Body of pancreas (tissue), 4 donors: ENCODE measurements at places on chromosomes 12 and 14.
A peak's percentile ranks its signal among the peaks of the same experiment; 100 is the strongest.

- no peaks in the 10 kb centered on the region for H3K27me3 ChIP-seq
- no peaks in the 10 kb centered on the region for H3K36me3 ChIP-seq
- H3K4me3 ChIP-seq, result no peak overlapping the region
- no peak overlapping the region for H3K27ac ChIP-seq
Measured at GRCh38 chr14:31505411-31505810, 17.6 kb upstream of the GPR33 start.

DNA sequence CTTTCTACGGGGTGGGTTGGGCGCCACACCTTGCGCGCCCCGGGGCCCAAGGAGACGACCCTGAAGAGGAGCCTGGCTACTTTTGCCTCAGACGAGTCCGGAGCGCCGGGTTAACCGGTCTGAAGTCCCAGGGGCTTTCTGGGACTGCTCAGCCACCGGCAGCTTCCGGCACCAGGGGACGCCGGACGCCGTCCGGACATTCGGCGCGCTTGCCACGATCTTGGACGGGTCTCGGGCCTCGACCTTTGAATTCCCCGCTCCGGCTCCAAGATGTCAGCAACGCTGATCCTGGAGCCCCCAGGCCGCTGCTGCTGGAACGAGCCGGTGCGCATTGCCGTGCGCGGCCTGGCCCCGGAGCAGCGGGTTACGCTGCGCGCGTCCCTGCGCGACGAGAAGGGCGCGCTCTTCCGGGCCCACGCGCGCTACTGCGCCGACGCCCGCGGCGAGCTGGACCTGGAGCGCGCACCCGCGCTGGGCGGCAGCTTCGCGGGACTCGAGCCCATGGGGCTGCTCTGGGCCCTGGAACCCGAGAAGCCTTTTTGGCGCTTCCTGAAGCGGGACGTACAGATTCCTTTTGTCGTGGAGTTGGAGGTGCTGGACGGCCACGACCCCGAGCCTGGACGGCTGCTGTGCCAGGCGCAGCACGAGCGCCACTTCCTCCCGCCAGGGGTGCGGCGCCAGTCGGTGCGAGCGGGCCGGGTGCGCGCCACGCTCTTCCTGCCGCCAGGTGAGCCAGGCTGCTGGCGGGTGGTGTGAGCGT, at the start of gene ACOT4:
Gene ACOT4 (plus strand): TSS at position 184 of the 760 bp plus-strand sequence. CDS start 87 bp downstream, at position 271.
- no peaks in the 10 kb centered on the region for H3K36me3 ChIP-seq
- H3K4me3 ChIP-seq, result peak within 1 kb of the TSS; percentile 44
- peaks cover 7% of the 10 kb centered on the region for H3K4me1 ChIP-seq
- H3K27me3 ChIP-seq, result no peaks in the 10 kb centered on the region
- DNase-seq, result peak; percentile 64
- H3K27ac ChIP-seq, result peak within 1 kb of the TSS; percentile 71

DNA sequence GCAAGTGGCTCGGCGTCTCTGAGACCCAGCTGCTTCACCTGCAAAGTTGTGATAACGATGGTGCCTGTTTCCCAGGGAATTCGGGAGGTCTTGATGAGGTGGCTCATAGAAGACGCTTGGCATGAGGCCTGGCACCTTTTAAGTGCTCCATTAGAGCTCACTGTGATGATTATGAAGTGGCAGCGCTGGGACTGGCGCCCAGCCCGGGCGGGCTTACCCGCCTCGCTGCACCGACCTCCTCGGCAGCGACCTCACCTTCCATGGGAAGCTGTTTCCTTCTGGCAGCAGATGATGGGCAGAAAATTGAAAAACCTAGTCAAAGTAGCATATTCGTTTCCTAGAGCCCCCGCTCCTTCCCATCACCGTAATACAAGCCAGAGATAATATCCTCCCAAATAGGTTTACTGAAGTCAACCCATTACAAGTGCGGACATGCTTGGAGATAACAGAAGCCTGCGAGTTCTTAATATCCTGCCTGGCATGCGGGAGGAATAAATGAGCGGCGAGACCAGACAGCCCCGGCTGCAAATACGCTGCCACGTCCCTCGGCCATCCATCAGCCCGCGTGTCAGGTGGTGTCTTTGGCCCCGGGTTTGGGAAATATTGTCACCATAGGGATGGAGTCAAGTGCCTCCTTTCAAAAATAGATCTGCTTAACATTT, 35.2 kb upstream of the DLK1 start:
- H3K4me3 ChIP-seq, result no peak overlapping the region
- peak; percentile 45 for DNase-seq

DNA sequence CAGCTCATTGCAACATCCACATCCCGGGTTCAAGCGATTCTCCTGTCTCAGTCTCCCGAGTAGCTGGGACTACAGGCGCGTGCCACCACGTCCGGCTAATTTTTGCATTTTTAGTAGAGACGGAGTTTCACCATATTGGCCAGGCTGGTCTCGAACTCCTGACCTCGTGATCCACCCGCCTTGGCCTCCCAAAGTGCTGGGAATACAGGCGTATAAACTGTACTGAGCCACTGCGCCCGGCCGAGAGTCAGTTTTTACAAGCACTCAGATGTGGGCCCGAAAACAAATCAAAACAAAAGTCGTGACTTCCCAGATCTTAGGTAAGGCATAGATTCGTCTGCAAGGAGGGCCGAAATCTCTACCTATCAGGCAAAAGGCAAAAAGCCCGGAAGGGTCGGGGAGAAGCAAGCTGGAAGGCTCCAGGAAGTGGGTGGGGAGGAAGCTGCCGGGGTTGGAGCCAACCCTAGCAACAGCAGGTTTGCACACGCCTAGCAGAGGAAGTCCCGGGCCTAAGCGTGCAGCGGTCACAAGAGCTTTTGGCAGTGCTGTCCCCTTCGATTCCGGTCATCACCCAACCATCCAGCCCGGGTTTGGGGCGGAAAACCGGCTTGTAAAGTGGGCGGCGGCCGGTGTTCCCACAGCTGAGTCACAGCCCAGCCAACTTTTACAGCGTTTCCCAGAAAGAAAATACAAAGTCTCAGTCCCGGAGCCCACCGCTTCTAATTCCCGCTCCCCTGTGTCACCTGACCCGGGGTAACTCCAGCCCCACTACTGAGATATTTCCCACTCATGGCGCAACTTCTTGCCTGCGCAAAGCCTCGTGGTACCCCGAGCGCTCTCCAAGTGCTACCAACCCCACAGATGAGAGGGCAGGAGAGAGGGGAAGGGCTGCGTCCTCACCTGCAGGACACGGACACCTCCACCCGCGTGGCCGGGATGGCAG, 583 bp downstream of the CPNE8 start:
- DNase-seq, result peak; percentile 66
- peak overlapping the region; percentile 94 for H3K27ac ChIP-seq
- H3K27me3 ChIP-seq, result no peaks in the 10 kb centered on the region
- no peaks in the 10 kb centered on the region for H3K36me3 ChIP-seq

GRCh38 chr12:25788707-25789442, 169.6 kb upstream of the RASSF8 start:
- no peak overlapping the region for H3K4me3 ChIP-seq
- no peaks in the 10 kb centered on the region for H3K4me1 ChIP-seq
- no peaks in the 10 kb centered on the region for H3K36me3 ChIP-seq
- no peak for DNase-seq

GRCh38 chr14:68399971-68400370, 392.9 kb downstream of the ZFP36L1 start:
- H3K36me3 ChIP-seq, result no peaks in the 10 kb centered on the region
- DNase-seq, result no peak
- H3K27me3 ChIP-seq, result no peaks in the 10 kb centered on the region
- H3K4me1 ChIP-seq, result peaks cover 21% of the 10 kb centered on the region
- H3K4me3 ChIP-seq, result no peak overlapping the region

DNA sequence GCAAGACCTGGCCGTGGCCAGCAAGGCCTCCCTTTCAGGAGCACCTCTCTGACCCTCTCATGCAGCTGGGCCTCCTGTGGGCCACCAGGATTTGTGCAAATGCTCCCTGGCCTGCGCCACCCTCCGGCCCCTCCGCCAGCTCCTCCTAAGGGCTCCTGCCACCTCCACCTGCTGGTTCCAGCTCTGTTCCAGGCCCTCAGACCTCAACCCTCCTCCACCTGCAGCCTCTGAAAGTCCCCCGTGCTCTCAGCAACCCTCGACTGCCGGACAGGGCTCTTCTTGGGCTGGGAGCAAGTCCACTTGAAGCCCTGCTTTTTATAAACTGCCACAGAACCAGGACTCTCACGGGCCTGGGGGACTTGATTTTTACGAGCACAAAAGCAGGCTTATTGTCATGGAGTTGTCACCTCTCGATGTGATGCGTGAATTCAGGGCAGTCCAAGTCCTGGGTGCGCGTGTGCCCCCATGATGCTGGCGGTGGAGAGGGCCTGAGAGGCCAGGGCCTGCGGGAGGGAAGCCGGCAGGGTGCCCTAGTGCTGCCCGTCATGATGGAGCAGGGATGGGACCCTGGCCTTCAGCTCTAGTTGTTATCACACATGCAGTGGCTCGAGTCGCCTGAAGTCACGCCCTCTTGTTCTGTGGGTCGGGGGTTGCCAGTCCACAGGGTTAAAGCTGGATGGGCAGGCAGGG, 9.1 kb downstream of the TEDC1 start:
- no peak overlapping the region for H3K27ac ChIP-seq
- DNase-seq, result no peak
- H3K27me3 ChIP-seq, result no peaks in the 10 kb centered on the region
- no peaks in the 10 kb centered on the region for H3K4me1 ChIP-seq
- no peaks in the 10 kb centered on the region for H3K36me3 ChIP-seq
- H3K4me3 ChIP-seq, result no peak overlapping the region

- no peak for DNase-seq
- no peak overlapping the region for H3K27ac ChIP-seq
- H3K4me3 ChIP-seq, result no peak overlapping the region
- no peaks in the 10 kb centered on the region for H3K27me3 ChIP-seq
Measured at GRCh38 chr12:119672194-119672593, 4.3 kb downstream of the PRKAB1 start.

GRCh38 chr12:41917938-41918341, 226.7 kb downstream of the GXYLT1 start:
- H3K27me3 ChIP-seq, result no peaks in the 10 kb centered on the region
- no peak for DNase-seq
- no peaks in the 10 kb centered on the region for H3K36me3 ChIP-seq
- H3K27ac ChIP-seq, result no peak overlapping the region
- no peaks in the 10 kb centered on the region for H3K4me1 ChIP-seq

GRCh38 chr14:61560323-61560722, 135.0 kb upstream of the HIF1A start:
- H3K27me3 ChIP-seq, result no peaks in the 10 kb centered on the region
- H3K36me3 ChIP-seq, result no peaks in the 10 kb centered on the region
- DNase-seq, result no peak
- H3K4me3 ChIP-seq, result no peak overlapping the region
